Pons (tissue), 1 donor: ENCODE measurements at places on chromosomes 11 and 22.

- DNase-seq = no peak
Measured at GRCh38 chr11:44950625-44951476, at the start of gene TP53I11. TSS of gene TP53I11 (minus strand) at chr11:44950883. CDS start at chr11:44938335, 12,548 bp downstream.

GRCh38 chr11:134374891-134375550 lies 37.0 kb downstream of the B3GAT1 start:
- DNase-seq = no peak

DNA sequence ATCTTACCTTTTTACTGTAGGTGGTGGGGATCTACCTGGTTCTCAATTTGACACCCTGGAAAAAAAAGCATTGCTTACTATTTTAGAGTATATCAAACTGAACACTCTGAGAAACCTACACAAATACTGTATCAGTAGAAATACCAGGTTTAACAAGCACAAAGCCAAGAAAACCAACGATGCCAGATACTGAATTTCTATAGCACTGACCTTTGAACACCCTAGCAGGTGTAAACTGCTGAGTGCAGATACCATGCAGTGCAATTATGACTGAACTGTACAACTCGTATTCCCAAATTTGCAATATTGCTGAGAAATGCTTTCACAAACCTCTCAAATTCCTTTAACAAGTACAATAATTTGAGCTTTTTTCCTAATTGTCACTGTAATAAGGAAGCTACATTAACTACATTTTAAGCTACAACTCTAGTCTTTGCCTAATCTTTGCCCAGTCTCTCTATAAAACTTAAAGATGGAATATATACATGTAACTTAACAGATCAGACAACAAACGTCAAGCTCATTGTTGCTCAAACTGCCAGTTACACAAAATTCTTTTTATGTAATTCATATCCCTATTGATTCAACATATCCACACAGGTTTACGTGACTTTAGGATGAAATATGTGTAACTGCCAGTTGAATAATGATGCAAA lies 8.9 kb downstream of the TAF1D start:
- DNase-seq = no peak

- no peak for DNase-seq
Measured at GRCh38 chr11:60240662-60241061, 2.3 kb downstream of the MS4A4E start.

DNA sequence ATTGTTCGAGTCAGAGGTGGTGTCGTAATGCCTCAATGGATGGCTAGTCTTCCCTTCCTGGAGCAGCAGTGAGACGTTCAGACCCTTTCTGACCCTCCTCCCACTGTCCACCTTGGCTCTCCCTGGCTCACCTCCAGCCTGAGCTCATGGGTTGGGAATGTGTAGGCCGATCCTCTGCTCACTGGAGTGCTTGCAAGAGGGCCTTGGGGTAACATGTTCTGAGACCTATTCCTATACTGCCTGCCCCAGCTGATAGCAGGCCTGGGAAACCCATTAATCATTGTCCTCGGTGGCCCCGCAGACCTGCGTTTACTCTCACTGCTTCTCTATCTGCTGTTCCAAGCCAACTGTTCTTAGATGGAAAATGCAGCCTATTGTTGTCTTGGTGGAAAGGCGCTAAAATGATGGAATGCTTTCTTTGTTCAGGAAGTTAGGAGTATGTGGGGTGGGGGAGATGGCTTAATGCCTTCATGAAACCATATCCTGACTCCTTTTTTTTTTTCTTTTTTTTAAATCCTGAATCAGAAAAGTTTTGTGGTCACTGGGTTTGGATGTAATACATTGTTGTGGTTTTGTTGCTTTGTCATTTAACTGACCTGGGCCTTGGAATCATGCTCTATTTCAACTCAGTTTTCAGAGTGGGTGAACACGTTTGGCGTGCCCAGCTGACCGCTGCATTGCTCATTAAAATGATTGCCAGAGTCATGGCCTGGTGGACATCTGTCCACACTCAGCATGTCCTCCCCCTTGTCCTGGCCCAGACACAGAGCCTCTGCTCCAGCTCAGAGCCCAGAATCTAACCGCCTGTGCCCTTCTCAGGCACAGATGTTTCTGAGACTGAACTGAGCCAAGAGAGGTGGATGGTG lies 72.5 kb downstream of the MICAL2 start:
- no peak for DNase-seq

- no peak for DNase-seq
Measured at GRCh38 chr22:44782363-44782963, 30.1 kb downstream of the ARHGAP8 start.

- no peak for DNase-seq
Measured at GRCh38 chr22:39738746-39739145, 154.8 kb downstream of the ENTHD1 start.

GRCh38 chr11:130774703-130775102 lies 141.6 kb downstream of the SNX19 start:
- DNase-seq = no peak

DNA sequence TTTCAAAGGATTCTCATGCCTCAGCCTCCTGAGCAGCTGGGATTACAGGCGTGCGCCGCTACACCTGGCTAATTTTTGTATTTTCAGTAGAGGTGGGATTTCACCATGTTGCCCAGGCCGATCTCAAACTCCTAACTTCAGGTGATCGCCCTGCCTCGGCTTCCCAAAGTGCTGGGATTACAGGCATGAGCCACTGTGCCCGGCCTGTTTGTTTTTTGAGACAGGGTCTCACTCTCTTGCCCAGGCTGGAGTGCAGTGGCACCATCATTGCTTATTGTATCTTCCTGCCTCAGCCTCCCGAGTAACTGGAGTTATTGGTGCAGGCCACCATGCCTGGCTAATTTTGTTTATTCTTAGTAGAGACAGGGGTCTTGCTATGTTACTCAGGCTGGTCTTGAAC lies 8.1 kb downstream of the FADS2 start:
- DNase-seq = no peak

DNA sequence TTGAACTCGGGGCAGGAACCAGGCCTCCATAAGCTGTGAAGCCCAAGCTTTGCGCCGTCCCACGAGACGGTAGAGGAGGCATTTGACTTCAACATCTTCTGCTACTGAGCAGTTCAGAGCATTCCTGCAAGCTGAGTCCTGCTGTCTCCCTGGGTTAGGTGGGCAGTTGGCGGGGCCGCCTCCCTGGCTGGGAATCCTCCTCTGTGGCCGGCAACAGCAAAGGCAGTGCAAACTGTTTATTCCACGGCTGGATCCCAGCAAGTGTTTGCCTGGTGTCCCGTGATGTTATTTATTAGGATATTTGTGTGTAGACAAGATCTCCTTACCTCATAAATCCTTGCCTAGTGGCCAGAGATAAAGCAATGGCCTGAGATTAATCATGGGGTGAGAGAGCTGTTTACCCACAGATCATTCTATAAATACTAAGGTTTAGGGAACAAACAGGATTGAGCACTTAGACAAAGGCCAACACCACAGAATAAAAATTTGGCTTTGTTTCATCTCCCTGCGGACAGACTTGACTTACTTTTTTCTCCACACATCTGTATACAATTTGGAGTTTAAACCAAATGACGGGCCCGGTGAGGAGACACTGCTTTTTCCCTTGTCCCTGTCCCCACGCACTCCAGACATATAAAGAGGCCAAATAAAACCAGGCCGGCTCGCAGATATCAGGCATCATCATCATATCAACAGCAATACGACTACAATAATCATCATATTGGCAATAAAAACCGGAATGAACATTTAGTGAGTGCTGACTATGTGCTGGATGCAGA lies 63.4 kb downstream of the NAT10 start:
- no peak for DNase-seq

DNA sequence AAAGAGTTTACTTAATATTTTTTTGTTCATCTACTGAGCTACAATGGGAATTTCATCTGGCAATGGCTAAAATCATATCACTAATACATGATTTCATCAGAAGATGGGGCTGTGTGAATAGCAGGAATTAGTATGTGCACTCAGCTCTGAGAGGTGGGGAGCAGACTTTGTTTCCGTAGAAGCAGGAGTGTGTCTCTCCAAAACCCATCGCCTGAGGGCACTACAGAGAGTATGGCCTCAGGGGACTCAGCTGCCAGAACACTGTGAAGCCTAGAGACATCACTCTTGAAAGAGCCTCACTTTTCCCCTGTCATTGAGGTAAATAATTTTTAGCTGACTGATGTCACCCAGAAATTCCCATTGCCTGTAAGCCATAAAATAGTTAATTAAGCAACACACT lies 261.4 kb upstream of the ISX start:
- no peak for DNase-seq

- no peak for DNase-seq
Measured at GRCh38 chr11:111528557-111528956, 12.0 kb upstream of the LAYN start.

- DNase-seq = no peak
Measured at GRCh38 chr11:130868721-130869390, 47.4 kb downstream of the SNX19 start.

DNA sequence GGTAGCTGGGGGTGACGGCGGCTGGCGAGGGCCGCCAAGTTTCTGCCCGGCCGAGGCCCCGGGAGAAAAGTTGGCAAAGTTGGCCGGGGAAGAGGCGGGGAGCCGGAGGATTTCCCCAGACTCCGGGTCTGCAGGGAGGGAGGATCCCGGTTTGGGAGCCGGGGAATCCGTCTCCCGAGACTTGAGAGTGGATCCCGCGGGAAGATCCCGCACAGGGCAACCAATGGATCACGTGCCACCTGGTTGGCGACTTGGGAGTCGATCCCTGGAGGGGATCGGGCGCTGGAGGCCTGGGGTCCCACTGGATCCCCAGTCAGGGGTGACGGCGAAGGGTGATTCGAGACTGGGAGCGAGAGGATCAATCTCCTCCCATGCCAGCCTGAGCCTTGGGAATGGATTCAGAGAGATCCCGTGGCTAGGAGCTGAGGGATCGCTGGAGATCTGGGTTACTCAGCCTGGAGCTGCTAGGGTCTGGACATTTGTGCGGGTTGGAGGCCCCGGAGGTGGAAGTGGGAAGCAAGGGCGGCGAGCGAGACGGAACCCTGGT lies 394 bp downstream of the KIAA1671 start:
- DNase-seq = no peak

DNA sequence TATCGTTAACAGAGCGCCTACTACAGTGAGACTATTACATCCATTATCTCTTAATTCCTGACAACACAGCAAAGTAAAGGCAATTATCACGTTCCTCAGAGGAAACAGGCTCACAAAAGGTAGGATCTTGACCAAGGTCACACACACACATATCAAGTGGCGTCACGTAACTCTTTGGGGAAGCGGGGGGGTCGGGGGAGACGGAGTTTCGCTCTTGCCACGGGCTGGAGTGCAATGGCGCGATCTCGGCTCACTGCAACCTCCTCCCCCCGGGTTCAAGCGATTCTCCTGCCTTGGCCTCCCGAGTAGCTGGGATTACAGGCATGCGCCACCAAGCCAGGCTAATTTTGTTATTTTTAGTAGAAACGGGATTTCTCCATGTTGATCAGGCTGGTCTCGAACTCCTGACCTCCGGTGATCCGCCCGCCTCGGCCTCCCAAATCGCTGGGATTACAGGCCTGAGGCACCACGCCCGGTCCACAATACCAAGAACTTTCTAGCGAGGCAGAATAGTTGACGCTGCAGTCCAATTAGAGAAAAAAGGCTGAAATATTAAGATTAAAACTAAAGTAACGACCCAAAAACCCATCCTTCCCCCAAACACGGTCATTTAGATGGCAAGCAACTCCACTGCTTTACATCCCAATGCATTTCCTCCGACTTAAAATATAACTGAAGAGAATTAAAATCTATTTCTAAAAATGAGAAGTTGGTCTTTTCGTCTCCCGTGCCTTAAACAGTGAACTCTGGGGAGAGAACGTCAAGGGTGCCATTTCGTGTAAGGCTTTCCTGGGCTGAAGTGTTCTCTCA lies 1.2 kb downstream of the DDX17 start:
- no peak for DNase-seq

DNA sequence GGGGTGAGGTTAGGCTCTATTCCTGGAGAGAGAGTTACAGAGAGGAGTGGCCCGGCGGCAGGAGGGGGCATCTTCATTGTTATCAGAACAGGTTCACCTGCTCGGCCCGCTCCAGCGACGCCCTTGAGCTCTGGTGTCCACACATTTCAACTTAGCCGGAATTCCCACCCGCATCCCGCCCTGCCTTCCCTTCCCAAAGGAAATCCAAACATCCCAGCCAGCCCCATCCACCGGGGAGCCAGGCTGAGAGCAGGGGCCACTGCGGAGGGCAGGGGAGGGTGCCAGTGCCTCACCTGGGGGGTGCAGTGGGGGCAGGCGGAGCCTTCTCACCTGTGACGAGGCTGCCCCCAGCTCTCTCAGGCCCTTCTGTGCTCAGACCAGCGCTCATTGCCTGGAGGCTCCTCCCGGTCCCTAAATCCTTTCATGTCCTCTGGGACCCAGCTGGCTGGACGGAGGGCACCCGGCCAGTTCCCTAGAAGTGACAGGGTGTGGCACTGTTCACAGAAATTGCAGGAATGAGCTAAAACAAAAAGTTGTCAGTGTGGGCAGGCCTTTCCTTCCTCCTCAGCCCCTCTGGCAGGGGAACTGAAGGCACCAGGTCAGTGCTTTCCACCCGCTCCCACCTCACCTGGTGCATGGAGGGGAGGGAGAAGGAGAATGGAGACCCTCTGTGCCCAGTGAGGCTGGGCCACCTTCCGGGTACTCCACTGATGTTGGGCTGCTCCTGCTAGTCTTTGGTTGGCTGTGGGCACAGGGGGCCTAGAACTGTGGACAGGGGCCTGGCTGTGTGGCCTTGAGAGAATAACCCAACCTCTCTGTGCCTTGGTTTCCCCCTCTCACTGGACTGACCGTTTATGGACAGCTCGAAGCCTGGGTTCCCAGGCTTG lies 2.2 kb upstream of the MRGPRG start:
- DNase-seq = no peak

- DNase-seq = no peak
Measured at GRCh38 chr11:36230779-36231699, 58.2 kb downstream of the COMMD9 start.

GRCh38 chr11:11608783-11609232 lies 13.0 kb downstream of the GALNT18 start:
- DNase-seq = no peak

DNA sequence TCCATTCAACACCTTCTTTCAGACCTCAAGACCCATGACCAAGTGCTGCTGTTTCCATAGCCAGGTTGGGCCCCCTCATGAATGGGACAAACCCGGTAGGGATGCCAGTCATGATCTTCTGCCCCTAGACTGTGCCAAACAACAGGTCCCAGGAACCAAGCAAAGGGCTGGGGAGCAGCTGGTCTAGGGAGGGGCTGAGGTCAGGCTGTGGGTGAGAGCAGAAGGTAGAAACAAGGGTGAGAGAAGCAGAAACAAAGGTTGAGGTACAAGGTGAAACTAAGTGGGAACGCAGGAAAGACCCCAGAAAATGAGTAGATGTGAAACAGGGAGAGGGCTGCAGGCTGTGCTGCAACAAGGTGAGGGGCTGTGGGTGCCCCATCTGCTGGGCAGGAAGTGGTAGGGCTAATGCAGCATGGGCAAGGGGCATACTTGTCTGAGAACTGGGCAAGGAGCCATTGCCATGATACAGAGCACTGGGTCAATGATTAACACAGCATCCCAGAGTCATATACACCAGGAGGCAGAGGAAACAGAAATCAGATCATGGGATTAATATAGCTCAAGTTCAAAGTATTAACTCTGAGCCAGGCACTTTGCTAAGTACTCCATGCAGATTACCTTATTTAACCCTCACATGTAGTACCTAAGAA lies 45.9 kb downstream of the SLC1A2 start:
- no peak for DNase-seq
